ENCODE measurements at places on chromosomes 3 and 15.
A peak's percentile ranks its signal among the peaks of the same experiment; 100 is the strongest.

- DNase-seq: no peak
Measured at GRCh38 chr3:52270252-52270754, 8.1 kb downstream of the WDR82 start.

GRCh38 chr3:157463816-157464215, 27.2 kb downstream of the PTX3 start:
- DNase-seq: no peak

GRCh38 chr3:31635545-31635944, 102.8 kb downstream of the STT3B start:
- no peak for DNase-seq

DNA sequence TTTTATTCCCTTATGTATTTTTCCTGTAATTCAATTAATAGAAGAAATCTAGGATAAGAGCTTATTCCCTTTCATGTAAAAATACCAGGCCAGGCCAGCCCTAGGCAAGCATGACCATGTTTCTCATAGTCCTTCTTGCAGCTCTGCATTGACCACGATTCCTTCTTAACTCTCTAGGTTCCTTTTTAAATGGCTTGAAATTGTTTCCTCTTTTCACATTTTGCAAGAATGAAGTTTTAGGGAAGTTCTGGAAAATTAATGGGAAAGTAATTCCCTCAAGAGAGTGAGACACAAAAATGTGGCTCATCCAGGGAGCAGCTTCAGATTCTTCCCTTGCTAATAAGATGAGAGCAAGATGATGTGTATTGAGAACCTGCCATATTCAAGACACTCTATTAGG, 116.5 kb upstream of the FGF7 start:
- no peak for DNase-seq

GRCh38 chr3:44326019-44326418, 12.5 kb upstream of the TCAIM start:
- no peak for DNase-seq

GRCh38 chr15:68317281-68318007, 39.9 kb downstream of the FEM1B start:
- no peak for DNase-seq

DNA sequence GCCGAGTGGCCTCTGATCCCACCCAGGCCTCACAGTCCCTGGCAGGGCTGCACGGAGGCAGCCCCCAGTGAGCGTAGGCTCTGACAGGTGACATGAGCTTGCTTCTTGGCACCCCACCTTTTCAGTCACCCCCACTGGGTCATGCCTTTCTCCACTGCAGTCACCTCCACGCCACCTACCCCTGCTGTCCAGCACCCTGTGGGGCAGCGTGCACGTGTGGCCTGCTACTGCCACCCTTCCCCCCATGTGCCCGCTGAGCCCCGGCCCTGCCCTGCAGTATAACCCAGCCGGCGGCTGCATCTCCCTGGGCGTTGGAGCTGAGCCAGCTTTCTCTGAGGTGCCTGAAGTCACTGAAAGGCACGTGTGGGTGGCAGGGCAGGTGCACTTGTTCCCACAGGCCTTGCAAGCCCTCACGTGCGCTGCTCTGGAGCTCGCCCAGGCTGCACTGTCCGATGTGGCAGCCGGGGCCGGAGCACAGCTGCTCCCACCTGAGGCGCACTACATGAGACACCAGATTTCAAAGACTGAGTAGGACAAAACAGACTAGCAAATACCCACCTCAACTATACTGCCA, 65.6 kb downstream of the NIPA2 start:
- DNase-seq: no peak

GRCh38 chr3:87132801-87133200, 94.3 kb upstream of the CHMP2B start:
- DNase-seq: no peak

GRCh38 chr15:78991476-78991875, 46.6 kb upstream of the CTSH start:
- no peak for DNase-seq

DNA sequence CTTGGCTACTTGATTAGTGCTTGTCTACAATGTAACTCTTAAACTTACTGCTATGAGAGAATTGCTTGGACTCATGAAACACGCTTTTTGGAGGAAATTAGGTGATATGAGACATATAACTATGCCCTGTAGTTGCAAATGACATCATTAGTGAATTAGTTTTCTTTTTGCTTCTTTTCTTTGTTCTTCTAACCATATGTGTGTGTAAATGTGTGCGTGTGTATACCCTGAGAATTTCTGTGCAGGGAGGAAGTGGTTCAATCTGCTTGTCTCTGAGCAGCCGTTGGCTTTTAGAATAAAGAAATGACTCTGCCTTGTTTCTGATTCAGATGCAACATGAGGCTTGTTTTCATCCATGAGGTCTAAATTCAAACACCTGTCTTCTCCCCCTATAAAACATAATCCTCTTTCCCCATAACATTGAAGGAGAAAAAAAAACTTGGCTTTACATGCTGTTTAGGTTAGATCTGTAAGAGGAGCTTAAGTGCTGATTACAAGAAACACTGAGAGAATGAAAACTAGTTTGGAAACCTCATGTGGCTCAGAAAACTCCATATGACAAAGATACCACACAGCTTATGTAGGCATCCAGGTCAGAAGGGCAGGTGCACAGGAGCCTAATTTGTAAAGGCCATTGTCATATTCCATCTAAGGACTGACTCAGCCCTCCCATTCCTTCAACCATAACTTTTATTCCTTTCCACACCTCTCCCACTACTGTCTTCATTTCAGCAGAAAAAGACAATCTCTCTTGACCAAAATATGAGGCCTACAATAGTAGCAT, 30.5 kb upstream of the BLM start:
- peak; percentile 40 for DNase-seq

DNA sequence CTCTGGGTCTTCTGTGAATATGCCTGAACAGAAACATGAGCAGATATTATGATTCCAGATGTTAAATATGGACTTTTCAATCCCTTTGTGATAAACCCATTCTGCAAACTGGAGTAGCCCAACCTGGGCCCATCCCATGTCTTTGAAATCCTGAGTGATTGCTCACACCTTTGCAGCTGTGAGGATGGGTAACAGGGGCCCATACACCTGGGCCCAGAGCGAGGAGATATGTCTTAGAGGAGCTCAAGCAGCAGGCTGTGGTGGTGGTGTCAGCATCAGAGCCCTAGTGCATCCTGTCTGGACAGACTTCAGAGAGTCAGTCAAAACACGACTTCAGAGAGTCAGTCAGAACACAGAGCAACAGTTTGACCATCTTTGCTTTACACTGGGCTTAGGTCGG, 64.9 kb upstream of the LIMD1 start:
- no peak for DNase-seq

DNA sequence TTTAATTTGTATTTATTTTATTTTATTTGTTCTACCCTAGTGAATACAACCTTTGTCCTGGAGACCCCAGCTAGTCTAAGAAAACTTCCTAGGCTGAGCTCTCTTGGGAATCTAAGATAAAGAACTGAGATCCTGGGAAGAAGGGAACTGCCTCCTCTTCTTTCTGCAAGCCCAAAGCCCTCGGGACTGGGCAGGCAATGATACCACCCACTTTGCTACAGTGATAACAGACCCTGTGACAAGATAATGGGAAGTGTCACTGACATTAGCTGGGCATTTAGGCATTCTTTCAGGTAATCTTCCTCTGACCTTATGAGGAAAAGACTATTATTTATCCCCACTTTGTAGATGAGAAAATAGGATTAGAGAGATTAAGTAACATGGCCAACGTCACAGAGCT, 15.1 kb downstream of the TYRO3 start:
- no peak for DNase-seq

DNA sequence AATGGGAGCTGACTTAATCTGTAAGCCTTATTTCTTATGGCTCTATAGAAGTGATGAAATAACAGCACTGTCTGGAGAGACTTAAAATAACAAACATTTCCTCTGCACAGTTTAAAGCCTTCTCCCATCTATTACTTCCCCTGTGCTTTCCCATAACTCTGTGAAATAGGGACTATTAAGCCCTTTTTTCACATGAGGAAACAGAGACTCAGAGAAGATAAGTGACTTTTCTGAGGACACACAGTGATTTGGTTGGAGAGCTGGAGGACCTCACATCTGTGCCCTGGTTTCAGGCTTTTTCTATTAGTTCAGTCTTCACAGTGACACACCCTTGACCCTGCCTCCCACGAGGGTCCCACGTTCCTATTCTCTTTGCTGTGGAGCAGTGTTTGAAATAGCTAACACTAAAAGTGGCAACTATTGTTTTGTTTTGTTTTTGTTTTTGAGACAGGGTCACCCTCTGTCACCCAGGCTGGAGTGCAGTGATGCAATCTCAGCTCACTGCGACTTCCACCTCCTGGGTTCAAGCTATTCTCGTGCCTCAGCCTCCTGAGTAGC, 82.9 kb downstream of the ST6GAL1 start:
- no peak for DNase-seq

DNA sequence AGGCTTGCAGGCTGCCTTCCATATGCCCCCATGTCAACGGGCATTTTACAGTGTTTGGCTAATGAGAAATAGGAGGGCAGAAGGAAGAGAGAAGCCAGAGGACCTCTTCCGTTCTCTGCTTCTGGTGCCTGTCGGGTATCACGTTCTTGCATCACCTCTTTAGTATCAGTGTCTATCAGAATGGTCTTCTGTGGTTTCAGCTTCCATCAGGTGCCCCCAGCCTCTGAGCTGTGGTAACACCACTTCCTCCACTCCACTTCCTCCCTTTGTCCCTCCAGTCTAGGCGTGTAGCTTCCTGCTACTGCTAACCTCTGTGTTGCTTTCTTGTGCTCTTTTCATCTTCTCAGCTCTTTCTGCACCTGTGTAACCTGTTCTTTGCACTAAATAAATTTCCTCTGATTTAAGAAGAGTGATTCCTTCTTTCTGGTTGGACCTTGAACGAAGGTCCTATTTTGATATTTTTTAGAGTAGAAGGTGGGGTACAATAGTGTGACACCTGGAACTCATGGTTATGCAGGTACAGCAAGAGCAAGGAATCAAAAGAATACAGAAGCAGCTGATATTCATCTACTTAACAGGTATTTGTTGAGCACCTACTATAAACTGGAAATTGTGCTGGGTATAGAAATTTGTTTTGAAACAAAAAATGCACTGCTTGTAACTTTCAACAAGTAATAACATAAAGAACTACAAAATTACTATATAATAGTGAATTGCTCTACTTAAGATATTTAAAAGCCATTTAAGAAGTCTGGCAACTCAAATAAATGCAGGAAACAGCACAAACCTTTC, 27.4 kb upstream of the FOXB1 start:
- peak; percentile 41 for DNase-seq

DNA sequence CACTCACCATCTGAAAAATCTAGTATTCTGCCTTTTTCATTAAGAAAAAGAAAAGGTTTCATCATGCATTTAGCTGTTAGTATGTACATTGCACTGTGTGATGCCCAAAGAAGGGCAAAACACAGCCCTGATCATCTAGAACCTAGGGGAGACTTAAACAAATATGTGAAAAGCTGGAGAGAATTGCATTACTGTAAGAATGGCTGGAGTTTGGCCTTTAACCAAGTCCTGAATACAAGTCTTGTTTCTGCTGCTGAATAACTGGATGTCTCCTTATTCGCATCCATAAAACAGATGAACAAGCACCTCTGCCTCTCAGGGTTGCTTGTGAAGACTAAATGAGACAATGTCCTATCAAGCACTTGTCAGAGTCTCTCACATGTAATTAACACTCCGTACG, 233.4 kb upstream of the LRTM1 start:
- no peak for DNase-seq

GRCh38 chr15:79904271-79904670, 7.5 kb upstream of the MTHFS start:
- no peak for DNase-seq

DNA sequence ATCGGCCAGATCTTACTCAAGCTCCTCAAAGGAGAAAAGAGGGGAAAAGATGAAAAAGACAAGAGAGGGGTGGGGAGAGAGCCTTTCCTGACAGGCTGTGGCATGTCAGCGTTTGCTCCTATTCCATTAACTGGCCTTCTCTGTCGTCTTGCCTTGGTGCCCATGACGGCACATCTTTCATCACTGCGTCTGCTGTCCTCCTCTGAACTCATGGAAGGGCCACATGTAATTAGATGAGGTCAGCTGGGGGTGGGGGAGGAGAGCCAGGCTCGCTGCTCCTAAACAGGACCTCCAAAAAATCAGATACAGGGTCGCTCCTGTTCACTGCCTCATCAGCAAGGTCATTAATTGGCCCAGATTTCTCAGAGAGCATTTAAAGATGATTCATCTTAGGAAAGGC, 49.7 kb downstream of the LRTM1 start:
- no peak for DNase-seq

DNA sequence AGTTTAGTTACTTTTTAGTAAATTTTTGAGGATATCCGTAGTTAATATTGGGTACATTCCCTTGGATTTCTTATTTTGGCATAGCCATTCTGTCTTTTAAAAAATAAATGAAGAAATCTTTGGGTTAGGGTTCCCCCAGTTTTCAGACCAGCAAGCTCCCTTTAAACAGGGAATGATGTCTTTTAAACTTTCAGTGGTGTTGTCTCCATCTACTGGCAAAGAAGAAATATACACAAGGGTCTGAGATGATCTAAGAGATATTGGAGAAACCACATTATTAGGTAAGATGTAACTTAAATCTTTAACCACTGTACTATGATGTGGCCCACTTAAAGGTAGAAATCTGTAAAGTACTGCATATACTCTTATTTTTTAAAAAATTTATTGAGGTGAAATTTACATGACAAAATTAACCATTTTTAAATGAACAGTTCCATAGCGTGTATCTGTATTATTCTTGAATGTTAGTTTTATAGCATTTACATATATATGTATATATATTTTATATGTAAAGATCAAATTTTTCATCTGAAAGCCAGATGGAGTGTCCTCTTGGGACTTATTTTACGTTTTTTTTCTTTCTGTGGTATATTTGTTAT, 35.1 kb upstream of the EIF3J start:
- DNase-seq: no peak

GRCh38 chr3:193269343-193270028, 28.5 kb downstream of the PLAAT1 start:
- no peak for DNase-seq

DNA sequence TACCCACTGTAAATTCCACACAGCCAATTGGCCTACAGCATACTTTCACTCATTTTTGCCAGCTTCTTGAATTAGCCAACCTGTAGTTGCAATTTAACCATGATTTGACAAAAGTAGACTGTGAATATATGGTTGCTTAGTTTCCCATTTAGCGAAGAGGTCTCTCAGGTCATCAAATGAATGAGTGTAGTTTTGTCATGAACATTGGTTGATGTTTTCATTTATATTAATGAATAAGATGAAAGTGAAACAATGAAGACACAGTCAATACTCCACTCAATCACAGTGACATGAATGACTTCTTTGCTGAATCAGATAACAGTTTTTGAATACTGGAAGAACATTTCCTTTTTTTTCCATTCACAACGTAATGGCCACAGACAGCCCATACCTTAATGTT, 15.3 kb upstream of the FAM3D start:
- no peak for DNase-seq

- no peak for DNase-seq
Measured at GRCh38 chr3:113684271-113684819, 12.1 kb downstream of the USF3 start.

- no peak for DNase-seq
Measured at GRCh38 chr3:112627419-112627818, 13.5 kb downstream of the CCDC80 start.

DNA sequence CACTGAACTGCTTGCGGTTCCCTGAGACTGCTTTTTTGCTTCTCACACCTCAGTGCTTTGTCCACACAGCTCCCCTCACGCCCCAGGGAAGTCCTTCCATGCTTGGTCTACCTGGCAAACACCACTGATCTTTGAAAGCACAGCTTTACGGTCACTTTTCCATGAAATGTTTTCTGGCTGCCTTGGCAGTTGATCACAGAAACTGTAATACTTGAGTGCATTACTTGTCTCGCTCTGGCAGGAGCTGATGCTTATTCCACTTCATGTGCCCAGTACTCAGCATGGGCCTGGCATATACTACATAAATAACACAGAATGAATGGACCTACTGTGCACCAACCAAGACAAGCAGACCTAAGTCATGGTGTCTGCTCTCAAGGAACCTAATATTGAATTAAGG, 121.1 kb downstream of the MEX3B start:
- no peak for DNase-seq
